ENCODE measurements at places on chromosomes 1 and 21.
A peak's percentile ranks its signal among the peaks of the same experiment; 100 is the strongest.

- no peak overlapping the region for H3K4me3 ChIP-seq
- no peaks in the 10 kb centered on the region for H3K27me3 ChIP-seq
- no peaks in the 10 kb centered on the region for H3K36me3 ChIP-seq
- no peak for DNase-seq
Measured at GRCh38 chr1:27513528-27513927, 23.6 kb upstream of the WASF2 start.

DNA sequence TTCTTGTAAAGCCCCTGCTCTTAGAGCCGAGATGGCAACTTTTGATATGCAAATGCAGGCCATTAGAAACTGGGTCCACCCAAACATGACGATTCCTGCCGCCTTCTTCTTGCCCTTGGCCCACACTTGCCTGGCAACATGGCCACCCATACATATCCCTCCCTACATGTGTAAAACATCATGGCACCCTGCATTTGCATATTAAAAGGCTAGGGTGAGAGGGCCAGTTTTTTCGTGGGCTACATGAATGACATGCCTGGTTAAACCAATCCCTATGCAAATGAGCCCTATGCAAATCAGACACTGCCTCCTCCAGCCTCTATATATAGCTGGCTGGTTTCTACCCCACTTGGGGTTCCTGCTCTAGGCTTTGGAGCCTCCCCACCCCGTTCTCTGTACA is 18.8 kb downstream of the PLA2G2A start:
- H3K4me1 ChIP-seq = no peaks in the 10 kb centered on the region
- DNase-seq = no peak
- peaks cover 19% of the 10 kb centered on the region for H3K27me3 ChIP-seq
- no peaks in the 10 kb centered on the region for H3K36me3 ChIP-seq

DNA sequence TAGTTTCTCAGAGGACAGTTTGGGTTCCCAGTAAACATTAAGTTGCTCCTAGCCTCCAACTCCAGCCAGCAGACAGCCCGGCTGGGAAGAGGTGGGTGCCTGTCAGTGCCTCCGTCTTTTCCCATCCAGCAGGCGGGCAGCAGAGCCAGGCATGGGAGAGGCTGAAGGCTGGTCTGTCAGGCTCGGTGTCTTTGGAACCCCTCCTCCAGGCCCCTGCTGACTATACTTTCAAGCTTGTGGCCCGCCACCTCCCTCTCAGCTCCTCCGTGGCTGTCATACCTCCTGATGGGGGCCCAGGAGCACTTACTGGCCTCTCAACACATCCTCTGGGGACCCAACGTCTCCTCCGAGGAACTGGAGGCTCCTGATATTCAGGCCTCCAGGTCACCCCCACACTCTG is 140.9 kb downstream of the ACTL8 start:
- no peaks in the 10 kb centered on the region for H3K4me1 ChIP-seq
- H3K27me3 ChIP-seq = peaks cover 44% of the 10 kb centered on the region
- no peak for DNase-seq

GRCh38 chr1:11157867-11158266 is 31.3 kb upstream of the ANGPTL7 start:
- H3K36me3 ChIP-seq = peaks cover 19% of the 10 kb centered on the region
- H3K4me1 ChIP-seq = no peaks in the 10 kb centered on the region
- no peak overlapping the region for H3K4me3 ChIP-seq
- H3K27ac ChIP-seq = no peak overlapping the region
- no peak for DNase-seq
- no peaks in the 10 kb centered on the region for H3K27me3 ChIP-seq

DNA sequence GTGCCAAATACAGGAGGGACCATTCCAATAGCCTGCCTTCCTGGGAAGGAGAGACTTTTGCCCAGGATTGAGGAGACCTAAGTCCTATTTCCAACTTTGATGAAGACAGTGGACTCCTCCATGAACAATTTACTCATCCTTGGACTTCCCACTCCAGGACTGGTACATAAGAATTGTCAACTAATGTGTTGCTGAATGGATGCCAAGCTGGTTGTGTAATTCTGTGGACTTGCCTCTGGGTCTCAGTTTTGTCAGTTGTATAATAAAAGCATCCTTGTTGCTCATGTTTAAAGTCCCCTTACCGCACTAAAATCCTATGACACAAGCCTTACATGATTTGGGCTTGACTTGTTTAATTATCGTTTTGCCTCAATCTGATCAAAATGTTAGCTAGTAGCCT is 13.2 kb upstream of the ZP4 start:
- no peaks in the 10 kb centered on the region for H3K27me3 ChIP-seq
- H3K4me1 ChIP-seq = no peaks in the 10 kb centered on the region
- H3K4me3 ChIP-seq = no peak overlapping the region
- no peaks in the 10 kb centered on the region for H3K36me3 ChIP-seq
- no peak for DNase-seq

- no peak overlapping the region for H3K27ac ChIP-seq
- no peaks in the 10 kb centered on the region for H3K4me1 ChIP-seq
- no peaks in the 10 kb centered on the region for H3K36me3 ChIP-seq
- H3K4me3 ChIP-seq = no peak overlapping the region
- DNase-seq = no peak
Measured at GRCh38 chr21:19781881-19782652, 1216.1 kb upstream of the NCAM2 start.

GRCh38 chr1:223312705-223313414 is 51.1 kb downstream of the SUSD4 start:
- H3K4me3 ChIP-seq = no peak overlapping the region
- no peaks in the 10 kb centered on the region for H3K27me3 ChIP-seq
- H3K4me1 ChIP-seq = no peaks in the 10 kb centered on the region
- no peaks in the 10 kb centered on the region for H3K36me3 ChIP-seq
- no peak overlapping the region for H3K27ac ChIP-seq

DNA sequence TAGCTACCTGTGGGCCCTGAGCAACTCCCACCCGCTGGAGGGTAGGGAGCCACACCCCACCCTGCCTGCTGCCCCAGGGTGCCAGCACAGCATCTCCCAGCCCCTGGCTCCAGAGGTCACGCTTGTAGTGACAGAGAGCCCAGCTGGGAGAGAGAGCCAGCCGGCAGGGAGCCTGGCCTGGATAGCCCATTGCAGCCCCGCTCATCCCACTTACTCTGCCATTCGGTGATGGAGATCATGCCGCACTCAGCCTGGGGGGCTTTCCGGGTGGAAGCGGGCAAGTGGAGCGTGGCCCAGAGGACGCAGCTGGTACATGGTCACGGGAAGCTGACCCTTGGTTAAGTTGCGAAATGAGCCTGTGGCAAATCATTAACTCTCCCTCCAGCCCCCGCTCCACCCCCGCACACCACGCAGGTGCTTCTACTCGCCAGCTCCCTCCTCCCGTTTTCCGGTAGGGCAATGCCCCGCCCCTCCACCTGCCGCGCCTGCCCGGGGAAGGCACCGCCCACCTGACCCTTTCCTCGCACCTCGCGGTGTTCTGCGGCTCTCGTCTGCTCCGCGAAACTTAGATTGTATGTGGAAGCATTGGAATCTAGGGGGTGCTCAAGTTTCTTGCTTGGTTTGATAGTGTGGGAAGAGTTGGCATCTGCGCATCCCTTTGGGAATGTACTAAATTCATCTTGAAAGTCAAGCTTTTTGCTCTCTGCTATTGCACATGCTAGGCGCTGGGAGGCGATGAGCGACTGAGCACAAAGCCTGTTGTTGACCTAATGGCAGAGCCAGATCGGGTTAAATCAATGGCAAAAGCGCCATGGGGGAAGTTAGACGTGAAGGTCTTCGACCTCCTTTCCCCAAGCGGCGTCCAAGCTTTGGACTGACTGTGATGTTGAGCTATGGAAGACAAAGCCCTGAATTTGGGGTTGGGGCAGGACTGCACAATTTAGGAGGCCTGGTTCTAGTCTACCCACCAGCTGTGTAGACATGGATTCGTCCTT is at the start of gene GOLT1A:
Gene GOLT1A (minus strand): TSS at position 321 of the 995 bp plus-strand sequence. CDS start 82 bp downstream, at position 239.
- no peaks in the 10 kb centered on the region for H3K27me3 ChIP-seq
- H3K4me1 ChIP-seq = peaks cover 7% of the 10 kb centered on the region
- H3K4me3 ChIP-seq = peak within 1 kb of the TSS; percentile 21
- DNase-seq = peak; percentile 87
- H3K36me3 ChIP-seq = no peaks in the 10 kb centered on the region
- no peak within 1 kb of the TSS for H3K27ac ChIP-seq

- peak overlapping the region; percentile 18 for H3K27ac ChIP-seq
- peak; percentile 47 for DNase-seq
- peaks cover 86% of the 10 kb centered on the region for H3K4me1 ChIP-seq
- H3K27me3 ChIP-seq = no peaks in the 10 kb centered on the region
- H3K36me3 ChIP-seq = peaks cover 7% of the 10 kb centered on the region
- H3K4me3 ChIP-seq = no peak overlapping the region
Measured at GRCh38 chr1:185808631-185809030, 74.4 kb downstream of the HMCN1 start.

DNA sequence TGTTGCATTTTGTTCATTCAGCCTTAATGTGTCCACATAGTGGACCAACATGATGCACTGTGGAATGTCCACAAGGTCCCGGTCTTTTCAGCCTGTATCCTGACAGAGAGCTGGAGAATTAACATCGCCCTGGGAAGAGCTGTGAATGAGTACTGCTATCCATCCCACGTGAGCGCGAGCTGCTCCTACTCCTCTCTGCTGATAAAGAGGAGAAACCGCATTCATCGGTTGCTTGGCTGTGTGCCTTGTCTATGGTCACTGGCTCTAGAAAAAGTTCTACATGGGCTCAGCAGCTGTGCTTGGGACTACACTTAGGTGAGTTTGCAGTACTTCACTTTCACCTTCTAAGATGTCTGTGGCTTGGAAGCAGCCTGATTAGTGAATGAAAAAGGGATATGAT is 31.1 kb upstream of the IGSF5 start:
- no peak for DNase-seq
- no peak overlapping the region for H3K27ac ChIP-seq
- H3K4me1 ChIP-seq = no peaks in the 10 kb centered on the region
- H3K36me3 ChIP-seq = no peaks in the 10 kb centered on the region
- H3K4me3 ChIP-seq = no peak overlapping the region

DNA sequence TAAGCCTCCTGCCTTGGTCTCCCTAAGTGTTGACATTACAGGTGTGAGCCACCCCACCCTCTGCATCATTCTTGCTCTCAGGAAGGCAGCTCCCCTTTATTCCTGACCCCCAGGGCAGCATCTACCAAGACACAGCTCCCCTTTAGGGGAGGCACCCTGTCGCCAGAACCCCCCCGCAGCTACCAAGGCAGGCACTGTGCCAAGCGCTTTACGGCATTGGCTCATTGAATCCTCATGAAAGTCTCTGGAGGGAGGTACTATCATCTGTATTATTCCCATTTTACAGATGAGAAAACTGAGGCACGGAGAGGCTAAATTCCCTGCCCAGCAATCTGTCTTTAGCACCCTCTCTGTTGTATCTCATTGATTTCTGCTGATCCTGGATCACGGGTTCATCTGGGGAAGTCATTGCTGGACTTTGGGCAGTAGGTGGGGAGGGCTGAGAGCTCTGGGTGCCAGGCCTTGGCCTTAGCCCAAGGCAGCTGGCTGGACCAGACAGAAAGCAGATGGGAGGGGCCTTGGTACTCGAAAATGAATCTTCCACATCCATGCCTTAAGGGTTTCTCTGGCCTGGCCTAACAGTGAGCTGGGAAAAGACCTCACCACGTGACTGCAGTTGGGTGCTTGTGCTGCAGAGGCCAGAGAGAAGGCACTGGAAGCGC is 5.9 kb downstream of the PLOD1 start:
- no peak for DNase-seq
- H3K27ac ChIP-seq = peak overlapping the region; percentile 4
- peaks cover 5% of the 10 kb centered on the region for H3K36me3 ChIP-seq
- no peak overlapping the region for H3K4me3 ChIP-seq

DNA sequence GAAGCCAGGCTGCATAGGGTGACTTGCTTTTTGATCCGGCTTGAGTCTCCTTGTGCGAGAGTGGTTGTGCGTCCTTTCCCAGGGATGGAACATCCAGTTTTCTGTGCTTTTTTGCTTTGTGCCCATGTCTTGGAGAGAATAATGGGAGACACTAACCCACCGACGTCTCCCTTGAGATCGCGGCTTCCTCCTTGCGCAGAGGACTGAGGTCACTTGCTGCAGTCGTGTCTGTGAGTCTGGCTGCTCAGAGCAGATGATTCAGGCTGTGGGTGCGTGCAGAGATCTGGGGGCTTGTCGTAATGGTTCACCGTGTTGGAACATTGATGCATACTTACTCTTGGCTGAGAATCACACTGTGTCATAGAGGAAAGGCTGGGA is 164.5 kb upstream of the CACNA1E start:
- H3K27me3 ChIP-seq = peaks cover 100% of the 10 kb centered on the region
- no peak overlapping the region for H3K27ac ChIP-seq
- H3K4me3 ChIP-seq = no peak overlapping the region
- no peak for DNase-seq

- H3K4me3 ChIP-seq = no peak overlapping the region
- no peak overlapping the region for H3K27ac ChIP-seq
- H3K4me1 ChIP-seq = no peaks in the 10 kb centered on the region
- H3K36me3 ChIP-seq = no peaks in the 10 kb centered on the region
Measured at GRCh38 chr21:38643404-38644023, 145.2 kb upstream of the ERG start.

DNA sequence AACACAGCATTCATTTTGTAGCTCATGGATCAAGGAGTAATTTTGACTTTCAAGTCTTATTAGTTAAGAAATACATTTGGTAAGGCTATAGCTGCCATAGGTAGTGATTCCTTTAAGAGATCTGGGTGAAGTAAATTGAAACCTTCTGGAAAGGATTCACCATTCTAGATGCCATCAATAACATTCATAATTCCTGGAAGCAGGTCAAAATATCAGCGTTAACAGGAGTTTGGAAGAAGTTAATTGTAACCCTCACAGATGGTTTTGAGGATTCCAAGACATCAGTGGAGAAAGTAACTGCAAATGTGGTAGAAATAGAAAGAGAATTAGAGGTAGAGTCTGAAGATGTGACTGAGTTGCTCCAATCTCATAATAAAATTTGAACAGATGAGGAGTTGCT is 216.6 kb downstream of the GREM2 start:
- H3K4me3 ChIP-seq = no peak overlapping the region
- no peaks in the 10 kb centered on the region for H3K36me3 ChIP-seq
- no peak overlapping the region for H3K27ac ChIP-seq
- H3K4me1 ChIP-seq = no peaks in the 10 kb centered on the region

- no peaks in the 10 kb centered on the region for H3K36me3 ChIP-seq
- DNase-seq = peak; percentile 69
- H3K4me1 ChIP-seq = peaks cover 12% of the 10 kb centered on the region
- H3K27me3 ChIP-seq = no peaks in the 10 kb centered on the region
Measured at GRCh38 chr1:48697066-48697707, 79.5 kb downstream of the BEND5 start.

DNA sequence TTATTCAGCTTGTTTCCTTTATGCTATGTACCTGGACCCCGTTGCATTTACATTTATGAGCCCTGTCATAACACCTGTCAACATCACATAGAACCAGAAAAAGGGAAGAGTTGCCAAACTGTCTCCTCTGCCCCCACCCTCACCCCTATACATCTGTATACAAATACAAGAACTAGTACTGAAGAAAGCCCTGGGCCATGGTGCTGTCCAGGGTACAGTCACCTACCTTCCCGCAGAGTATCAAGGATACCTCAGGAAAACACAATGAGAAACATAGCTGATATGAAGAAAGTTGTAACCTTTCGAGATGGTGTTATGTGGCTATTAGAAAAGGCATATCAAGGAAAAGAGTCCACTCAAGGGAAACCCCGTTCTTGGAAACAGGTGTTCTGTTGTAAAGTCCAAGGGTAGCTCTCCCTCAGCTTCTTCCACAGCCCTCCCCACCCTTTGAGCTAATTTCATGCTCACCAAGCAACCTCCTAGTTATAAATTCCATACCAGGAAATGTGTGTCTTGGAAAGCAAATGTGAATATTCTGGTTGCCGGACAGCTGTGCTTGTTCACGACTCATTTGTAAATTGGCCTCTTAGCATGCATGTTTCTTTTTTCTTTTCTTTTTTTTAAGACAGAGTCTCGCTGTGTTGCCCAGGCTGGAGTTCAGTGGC is 16.7 kb upstream of the AVPR1B start:
- H3K27ac ChIP-seq = no peak overlapping the region
- no peak overlapping the region for H3K4me3 ChIP-seq
- no peak for DNase-seq
- no peaks in the 10 kb centered on the region for H3K4me1 ChIP-seq
- peaks cover 4% of the 10 kb centered on the region for H3K27me3 ChIP-seq

Measured in A673 (cell line).